ENCODE measurements at places on chromosomes 3 and 15. TPM values are rescaled to one million over a fixed set of nuclear protein-coding genes. Genes with fewer than 3 reads are reported as not detected.
A peak's percentile ranks its signal among the peaks of the same experiment; 100 is the strongest.

GRCh38 chr3:125141596-125142419 is 70.7 kb downstream of the SLC12A8 start:
- H3K27me3 ChIP-seq: no peaks in the 10 kb centered on the region
- no peaks in the 10 kb centered on the region for H3K36me3 ChIP-seq
- H3K27ac ChIP-seq: peak overlapping the region; percentile 41
- peaks cover 64% of the 10 kb centered on the region for H3K4me1 ChIP-seq
- DNase-seq: peak; percentile 69
- H3K4me3 ChIP-seq: peak overlapping the region; percentile 24

Gene EOMES
- 0.26 TPM for total RNA-seq

DNA sequence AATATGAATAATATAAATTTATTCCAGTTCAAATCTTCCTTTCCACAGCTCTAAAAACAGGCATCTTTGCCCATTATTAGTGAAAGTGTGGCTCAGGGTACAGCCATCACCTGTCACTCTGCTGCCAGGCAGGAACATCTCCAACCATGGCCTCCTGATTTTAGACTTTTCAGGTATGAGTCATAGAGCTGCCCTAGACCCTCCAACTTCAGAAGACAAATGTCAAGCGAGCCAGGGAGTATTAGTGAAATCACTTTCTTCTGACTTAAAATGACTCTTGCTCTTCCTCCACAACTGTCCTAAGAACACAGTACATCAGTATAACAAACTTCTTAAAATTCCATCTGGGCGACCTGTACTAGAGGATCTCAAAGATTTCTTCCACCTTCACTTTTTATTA is 78.1 kb upstream of the AKAP13 start:
- H3K4me1 ChIP-seq: peaks cover 2% of the 10 kb centered on the region
- H3K36me3 ChIP-seq: no peaks in the 10 kb centered on the region
- no peaks in the 10 kb centered on the region for H3K27me3 ChIP-seq

- H3K27me3 ChIP-seq: no peaks in the 10 kb centered on the region
- no peak overlapping the region for H3K27ac ChIP-seq
- H3K36me3 ChIP-seq: no peaks in the 10 kb centered on the region
These were observed 61.4 kb downstream of the BCHE start for GRCh38 chr3:165775824-165776223.

GRCh38 chr3:19022546-19022945 is 125.8 kb upstream of the KCNH8 start:
- no peak for DNase-seq
- H3K27ac ChIP-seq: no peak overlapping the region
- no peaks in the 10 kb centered on the region for H3K36me3 ChIP-seq
- no peaks in the 10 kb centered on the region for H3K27me3 ChIP-seq

GRCh38 chr3:72489901-72490300 is 358.3 kb downstream of the SHQ1 start:
- no peak overlapping the region for H3K4me3 ChIP-seq
- DNase-seq: no peak
- no peaks in the 10 kb centered on the region for H3K36me3 ChIP-seq
- H3K27ac ChIP-seq: no peak overlapping the region
- no peaks in the 10 kb centered on the region for H3K27me3 ChIP-seq

Gene PRTG
- 7.5 TPM for total RNA-seq

GRCh38 chr15:92571824-92572223 is 83.8 kb downstream of the FAM174B start:
- H3K36me3 ChIP-seq: no peaks in the 10 kb centered on the region
- no peak for DNase-seq
- no peak overlapping the region for H3K4me3 ChIP-seq
- H3K27ac ChIP-seq: no peak overlapping the region

GRCh38 chr15:63560741-63561448 is 36.3 kb upstream of the FBXL22 start:
- H3K36me3 ChIP-seq: peaks cover 97% of the 10 kb centered on the region
- no peak for DNase-seq
- H3K27me3 ChIP-seq: no peaks in the 10 kb centered on the region
- H3K4me3 ChIP-seq: no peak overlapping the region
- H3K27ac ChIP-seq: no peak overlapping the region
